MG63 (cell line): ENCODE measurements at places on chromosomes 3 and 15.

GRCh38 chr3:32432045-32432710, 40.5 kb downstream of the CMTM7 start:
- DNase-seq = no peak

DNA sequence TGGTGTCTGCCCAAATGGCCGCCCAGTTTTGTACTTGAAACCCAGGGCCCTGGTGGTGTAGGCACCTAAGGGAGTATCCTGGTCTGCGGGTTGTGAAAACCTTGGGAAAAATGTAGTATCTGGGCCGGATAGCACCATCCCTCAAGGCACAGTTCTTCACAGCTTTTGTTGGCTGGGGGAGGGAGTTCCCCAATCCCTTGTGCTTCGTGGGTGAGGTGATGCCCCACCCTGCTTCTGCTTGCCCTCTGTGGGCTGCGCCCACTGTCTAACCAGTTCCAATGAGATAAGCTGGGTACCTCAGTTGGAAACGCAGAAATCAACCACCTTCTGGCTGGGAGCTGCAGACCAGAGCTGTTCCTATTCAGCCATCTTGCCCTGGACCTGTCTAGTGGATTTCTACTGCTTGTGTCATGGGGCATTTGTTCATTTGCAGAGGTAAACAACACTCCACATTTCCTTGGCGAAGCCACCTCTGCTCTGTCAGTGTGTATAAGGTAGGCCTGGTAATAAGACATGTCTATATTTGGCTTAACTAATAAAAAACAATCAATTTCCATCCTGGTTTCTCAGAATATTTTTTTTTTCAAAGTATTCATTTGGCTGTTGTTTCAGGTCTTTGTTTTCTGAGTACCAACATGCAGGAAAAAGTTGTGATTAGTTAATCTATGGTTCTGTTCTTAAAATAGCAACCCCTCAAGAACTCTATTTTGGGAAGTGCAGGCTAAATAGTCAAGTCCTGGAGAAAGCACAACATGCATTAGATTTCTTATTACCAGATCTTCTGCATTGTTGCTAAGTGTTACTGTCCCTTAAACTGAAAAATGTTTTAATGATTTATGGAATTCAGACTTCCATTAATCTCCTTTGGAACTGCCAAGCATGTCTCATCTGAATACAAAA, 304.3 kb downstream of the ZIC1 start:
- DNase-seq = no peak

GRCh38 chr15:68599560-68600071, 20.8 kb downstream of the CORO2B start:
- DNase-seq = peak; percentile 65

GRCh38 chr15:68885070-68885469, 45.3 kb upstream of the SPESP1 start:
- DNase-seq = peak; percentile 85

DNA sequence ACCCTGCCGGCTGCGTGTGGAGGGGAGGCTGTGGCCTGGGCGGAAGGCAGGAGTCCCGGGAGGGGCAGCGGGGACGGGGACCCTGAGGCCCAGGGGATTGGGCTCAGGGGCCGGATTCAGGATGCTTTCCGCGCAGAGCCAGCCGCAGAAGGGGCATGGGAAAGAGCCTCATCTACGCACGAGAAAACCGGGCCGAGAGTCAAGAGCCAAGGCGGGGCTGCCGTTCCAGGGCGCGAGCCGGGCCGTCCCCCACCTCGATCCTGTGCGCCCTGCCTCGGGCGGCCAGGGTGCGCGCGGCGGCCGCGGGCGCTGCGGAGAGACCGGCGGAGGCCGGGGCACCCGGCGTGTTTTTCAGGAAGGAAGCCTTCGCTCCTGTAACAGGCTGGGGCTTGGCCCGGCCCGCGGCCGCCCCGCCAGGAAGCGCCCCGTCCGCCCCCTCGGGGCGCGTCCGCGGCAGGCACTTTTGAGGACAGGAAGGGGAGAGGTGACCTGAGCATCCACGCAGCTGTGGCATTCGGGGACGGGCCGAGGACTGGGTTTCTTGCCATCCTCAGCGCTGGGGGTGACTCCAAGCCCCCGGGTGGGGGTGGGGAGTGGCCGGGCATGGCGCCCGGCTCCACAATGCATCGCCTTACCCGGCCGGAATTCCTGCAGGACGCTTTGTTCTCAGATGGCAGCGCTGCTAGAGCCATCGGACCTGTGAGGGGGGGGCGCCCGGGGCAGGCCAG, 62.3 kb upstream of the GATA2 start:
- no peak for DNase-seq

DNA sequence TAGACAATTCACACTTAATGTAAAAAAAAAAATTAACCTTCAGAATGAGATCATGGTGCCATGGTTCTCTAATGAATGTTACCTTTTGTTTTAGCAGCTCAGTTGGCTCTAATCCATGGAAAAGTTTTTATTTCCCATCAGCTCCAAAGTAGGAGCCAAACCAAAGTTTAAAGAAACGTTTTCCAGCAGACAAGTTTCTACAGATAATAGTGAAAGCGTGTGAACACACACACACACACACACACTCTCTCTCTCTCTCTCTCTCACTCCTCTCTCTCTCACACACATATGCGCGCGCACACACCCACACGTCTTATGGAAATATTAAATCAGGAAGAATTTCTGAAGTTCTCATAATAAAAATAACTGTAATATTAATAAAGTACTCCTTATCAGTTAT, 46.9 kb downstream of the MBNL1 start:
- DNase-seq = no peak

- DNase-seq = peak; percentile 94
Observed at GRCh38 chr3:153599685-153600084, 437.7 kb downstream of the RAP2B start.

DNA sequence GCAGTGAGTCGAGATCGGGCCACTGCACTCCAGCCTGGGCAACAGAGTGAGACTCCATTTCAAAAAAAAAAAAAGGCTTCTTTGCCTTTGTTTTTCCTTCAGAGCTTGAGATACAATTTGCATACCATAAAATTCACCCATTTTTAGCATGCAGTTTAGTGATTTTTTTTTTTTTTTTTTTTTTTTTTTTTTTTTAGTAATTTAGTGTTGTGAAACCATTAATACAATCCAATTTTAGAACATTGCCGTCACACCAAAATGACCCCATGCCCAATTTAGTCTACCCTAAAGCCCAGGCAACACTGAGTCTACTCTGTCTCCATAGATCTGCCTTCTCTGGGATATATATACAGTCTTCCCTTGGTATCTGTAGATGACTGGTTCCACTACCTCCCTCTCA, 61.1 kb downstream of the USP50 start:
- DNase-seq = no peak

DNA sequence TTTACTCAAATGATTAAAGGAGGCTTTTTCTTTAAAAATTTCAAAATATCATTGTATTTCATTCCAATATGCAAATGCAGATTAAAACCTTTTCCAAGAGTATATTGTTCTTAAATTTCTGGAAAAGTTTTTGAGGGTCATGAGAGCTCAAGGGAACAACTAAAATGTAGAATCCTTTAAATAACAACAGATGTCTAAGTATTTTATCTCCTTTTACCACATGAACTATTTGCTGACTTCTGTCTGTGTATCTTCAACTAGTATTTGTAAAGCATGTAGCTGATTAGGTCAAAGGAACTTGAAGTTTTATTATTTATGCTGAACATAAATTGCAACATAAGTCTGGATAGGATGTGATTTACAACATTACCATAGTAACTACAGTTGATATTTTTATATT, 402.6 kb downstream of the CNTN6 start:
- DNase-seq = no peak
